ENCODE measurements at places on chromosomes 13 and 19. TPM values are rescaled to one million over a fixed set of nuclear protein-coding genes. Genes with fewer than 3 reads are reported as not detected.

GRCh38 chr19:51686171-51686570 is 7.0 kb upstream of the SPACA6 start:
- no peaks in the 10 kb centered on the region for H3K36me3 ChIP-seq
- peaks cover 15% of the 10 kb centered on the region for H3K4me1 ChIP-seq
- no peak overlapping the region for H3K4me3 ChIP-seq
- H3K27ac ChIP-seq = no peak overlapping the region
- DNase-seq = no peak
- 0 out of 2 replicates have a peak, but pooled peaks cover 3% of the 10 kb centered on the region for H3K27me3 ChIP-seq

GRCh38 chr13:32047088-32047487 is 15.5 kb downstream of the FRY start:
- no peaks in the 10 kb centered on the region for H3K36me3 ChIP-seq
- H3K27ac ChIP-seq = no peak overlapping the region
- H3K4me1 ChIP-seq = peaks cover 13% of the 10 kb centered on the region
- no peak for DNase-seq
- H3K4me3 ChIP-seq = no peak overlapping the region

DNA sequence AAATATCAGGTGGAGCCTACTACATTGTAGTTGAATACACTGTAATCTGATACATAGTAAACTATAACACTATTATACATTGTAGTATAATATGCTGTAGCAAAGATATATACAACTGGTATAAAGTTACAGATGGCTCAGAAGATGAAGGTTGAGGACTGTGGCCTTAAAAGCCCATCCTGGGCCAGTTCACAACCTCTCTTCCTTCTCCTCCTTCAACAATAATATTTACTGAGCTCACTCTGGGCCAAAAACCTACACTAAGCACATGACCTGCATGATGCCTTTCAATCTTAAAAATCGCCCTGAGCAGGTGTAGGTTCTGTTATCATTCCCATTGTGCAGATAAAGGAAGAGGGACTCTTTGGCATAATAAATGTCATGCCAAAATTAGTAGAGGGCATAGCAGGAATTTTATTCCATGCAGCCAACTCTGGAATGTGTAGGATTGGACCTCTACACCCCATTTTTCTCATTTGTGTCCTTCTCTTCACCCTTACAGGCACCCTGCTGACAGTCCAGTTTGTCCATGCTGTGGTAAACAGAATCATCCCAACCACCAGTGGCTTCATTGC is 14.6 kb upstream of the SIN3B start:
- H3K4me1 ChIP-seq = no peaks in the 10 kb centered on the region
- DNase-seq = no peak
- no peaks in the 10 kb centered on the region for H3K27me3 ChIP-seq
- H3K36me3 ChIP-seq = no peaks in the 10 kb centered on the region

- no peaks in the 10 kb centered on the region for H3K36me3 ChIP-seq
- peaks cover 40% of the 10 kb centered on the region for H3K4me1 ChIP-seq
- no peaks in the 10 kb centered on the region for H3K27me3 ChIP-seq
- DNase-seq = peak; percentile 90
Measured at GRCh38 chr19:47239610-47240296, 8.8 kb upstream of the BBC3 start.

- H3K4me1 ChIP-seq = no peaks in the 10 kb centered on the region
- H3K36me3 ChIP-seq = no peaks in the 10 kb centered on the region
- no peak overlapping the region for H3K4me3 ChIP-seq
- no peaks in the 10 kb centered on the region for H3K27me3 ChIP-seq
- DNase-seq = no peak
Measured at GRCh38 chr19:2306281-2306806, 1.6 kb downstream of the LINGO3 start.

- H3K4me1 ChIP-seq = no peaks in the 10 kb centered on the region
- no peaks in the 10 kb centered on the region for H3K27me3 ChIP-seq
- H3K36me3 ChIP-seq = no peaks in the 10 kb centered on the region
- H3K27ac ChIP-seq = no peak overlapping the region
- no peak overlapping the region for H3K4me3 ChIP-seq
Measured at GRCh38 chr13:109297628-109298027, 488.8 kb downstream of the IRS2 start.

DNA sequence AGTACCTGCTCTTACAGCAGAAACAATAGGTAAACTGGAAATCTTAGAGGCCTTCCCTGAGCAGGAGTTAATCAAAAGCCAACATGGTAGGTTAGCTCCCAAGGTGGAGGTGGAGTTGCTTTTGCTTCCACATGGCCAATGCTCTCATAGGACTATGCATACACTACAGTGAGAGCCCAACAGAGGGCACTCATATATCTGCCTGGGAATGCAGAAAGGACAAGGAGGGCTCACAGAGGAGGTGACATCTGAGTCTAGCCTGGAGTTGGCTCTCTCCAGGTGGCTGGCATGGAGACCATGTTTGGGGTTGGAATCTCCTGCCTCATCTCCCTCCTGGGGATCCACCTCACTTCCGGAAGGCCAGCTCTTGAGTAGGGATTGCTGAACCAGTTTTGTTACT is 34.6 kb downstream of the ATP8A2 start:
- peaks cover 7% of the 10 kb centered on the region for H3K27me3 ChIP-seq
- no peak overlapping the region for H3K4me3 ChIP-seq
- H3K27ac ChIP-seq = no peak overlapping the region
- no peaks in the 10 kb centered on the region for H3K4me1 ChIP-seq
- no peaks in the 10 kb centered on the region for H3K36me3 ChIP-seq

VWA8 gene
- total RNA-seq = 23.8 TPM

HCST gene
- total RNA-seq = 12.2 TPM

MTUS2 gene
- total RNA-seq = 4.7 TPM

SPRED3 gene
- 0.11 TPM for total RNA-seq

ADGRE1 gene
- 0.30 TPM for total RNA-seq

Data from Karpas-422 (cell line).